ENCODE measurements at places on chromosomes 11 and 22.
A peak's percentile ranks its signal among the peaks of the same experiment; 100 is the strongest.

DNA sequence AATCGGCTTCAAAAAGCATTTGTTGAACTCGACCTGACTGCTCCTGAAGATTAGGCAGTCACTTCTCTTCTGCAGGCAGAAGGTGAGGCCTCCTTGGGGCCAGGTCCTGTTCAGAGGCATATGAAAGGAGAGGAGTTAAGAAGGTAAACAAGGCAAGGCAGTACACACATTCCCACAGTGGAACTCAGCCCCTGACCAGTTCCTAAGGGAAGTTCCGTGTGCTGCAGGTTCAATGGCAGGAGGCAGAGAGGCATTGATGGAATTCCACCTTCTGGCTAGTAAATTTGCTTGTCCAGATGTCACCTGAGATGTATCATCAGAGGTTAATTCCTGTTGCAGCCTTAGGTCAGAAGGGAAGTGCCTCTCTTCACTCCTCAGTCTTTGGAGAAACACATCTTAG is 337.0 kb upstream of the MTNR1B start:
- no peak for DNase-seq

- peak; percentile 79 for DNase-seq
These were observed 47.2 kb upstream of the ADA2 start for GRCh38 chr22:17266251-17266971.

- peak; percentile 78 for DNase-seq
These were observed 18.3 kb downstream of the PRSS23 start for GRCh38 chr11:86818462-86819192.

- no peak for DNase-seq
These were observed 5.9 kb downstream of the TSSC4 start for GRCh38 chr11:2406451-2406850.

- no peak for DNase-seq
These were observed 42.4 kb upstream of the WEE1 start for GRCh38 chr11:9530901-9531625.

DNA sequence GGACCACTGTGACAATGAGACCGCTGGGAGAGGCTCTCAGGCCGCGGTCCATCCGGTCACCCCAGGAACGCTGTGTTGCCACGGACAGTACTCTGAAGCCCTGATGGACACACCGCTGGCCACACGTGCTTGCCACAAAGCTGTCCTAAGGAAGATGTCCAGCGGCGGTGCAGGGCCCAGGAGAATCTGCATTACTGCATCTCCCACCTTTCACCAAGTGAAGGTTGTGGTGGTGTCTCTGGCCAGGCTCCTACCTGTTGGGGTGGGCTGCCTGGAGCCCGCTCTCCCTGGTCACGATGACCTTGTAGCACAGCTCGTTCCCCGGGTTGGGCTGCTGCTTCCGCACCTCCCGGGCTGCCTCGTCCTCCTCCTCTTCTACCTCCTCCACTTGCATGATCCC is 4.2 kb downstream of the TTLL12 start:
- no peak for DNase-seq

- no peak for DNase-seq
These were observed at the start of gene OR4C6 for GRCh38 chr11:55661901-55662300. Gene OR4C6, plus strand, starts transcription at chr11:55662201. Its CDS starts 2,966 bp downstream, at chr11:55665167.

- no peak for DNase-seq
These were observed 40.6 kb downstream of the RBFOX2 start for GRCh38 chr22:35988030-35988429.

DNA sequence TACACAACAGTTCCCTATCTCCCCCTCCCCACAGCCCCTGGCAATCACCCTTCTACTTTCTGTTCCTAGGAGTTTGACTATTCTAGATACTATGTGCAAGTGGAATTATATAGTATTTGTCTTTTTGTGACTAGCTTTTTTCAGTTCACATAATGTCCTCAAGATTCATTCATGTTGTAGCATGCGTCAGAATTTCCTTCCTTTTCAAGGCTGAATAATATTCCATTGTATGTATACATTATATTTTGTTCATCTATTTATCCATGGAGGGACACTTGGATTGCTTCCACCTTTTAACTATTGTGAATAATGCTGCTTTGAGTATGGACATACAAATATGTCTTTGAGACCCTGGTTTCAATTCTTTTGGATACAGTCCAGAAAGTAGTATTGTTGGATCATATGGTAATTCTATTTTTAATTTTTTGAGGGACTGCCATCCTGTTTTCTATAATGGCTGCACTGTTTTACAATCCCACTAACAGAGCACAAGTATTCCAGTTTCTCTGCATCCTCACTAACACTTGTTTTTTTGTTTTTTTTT is 128.8 kb downstream of the ARHGAP42 start:
- no peak for DNase-seq

DNA sequence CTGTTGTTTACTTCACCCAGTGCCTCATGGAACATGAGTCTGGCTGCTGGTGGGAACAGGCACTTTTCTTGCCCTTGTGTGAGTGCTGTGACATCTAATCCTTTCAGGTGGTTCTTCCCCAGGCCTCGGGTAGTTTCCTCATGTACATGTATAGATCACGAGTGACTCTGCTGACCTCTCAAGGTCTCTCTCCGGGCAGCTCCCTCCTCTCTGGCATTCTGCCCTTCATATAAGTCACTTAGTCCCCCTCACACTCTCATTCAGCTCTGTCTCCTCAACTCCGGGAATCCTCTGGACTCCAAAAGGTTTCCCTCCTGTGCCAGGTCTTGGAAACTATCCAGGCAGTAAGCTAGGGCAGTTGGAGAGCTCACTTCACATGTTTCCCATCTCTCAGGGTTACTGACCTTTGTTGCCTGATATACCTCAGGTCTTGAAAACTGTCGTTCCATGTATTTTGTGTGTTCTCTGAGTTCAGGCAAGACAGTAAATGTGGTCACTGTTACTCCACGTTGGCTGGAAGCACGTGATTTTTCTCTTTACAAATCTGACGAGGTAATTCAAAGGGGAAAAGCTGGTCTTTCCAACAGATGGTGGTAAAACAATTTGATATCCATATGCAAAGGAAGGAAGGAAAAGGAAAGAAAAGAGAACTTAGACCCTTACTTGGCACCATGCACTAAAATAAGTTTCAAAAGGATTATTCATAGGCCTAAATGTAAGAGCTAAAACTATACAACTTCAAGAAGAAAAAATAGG is 40.5 kb upstream of the PITPNB start:
- no peak for DNase-seq

GRCh38 chr11:70650075-70650909 is 252.0 kb downstream of the CTTN start:
- DNase-seq, result peak; percentile 41

DNA sequence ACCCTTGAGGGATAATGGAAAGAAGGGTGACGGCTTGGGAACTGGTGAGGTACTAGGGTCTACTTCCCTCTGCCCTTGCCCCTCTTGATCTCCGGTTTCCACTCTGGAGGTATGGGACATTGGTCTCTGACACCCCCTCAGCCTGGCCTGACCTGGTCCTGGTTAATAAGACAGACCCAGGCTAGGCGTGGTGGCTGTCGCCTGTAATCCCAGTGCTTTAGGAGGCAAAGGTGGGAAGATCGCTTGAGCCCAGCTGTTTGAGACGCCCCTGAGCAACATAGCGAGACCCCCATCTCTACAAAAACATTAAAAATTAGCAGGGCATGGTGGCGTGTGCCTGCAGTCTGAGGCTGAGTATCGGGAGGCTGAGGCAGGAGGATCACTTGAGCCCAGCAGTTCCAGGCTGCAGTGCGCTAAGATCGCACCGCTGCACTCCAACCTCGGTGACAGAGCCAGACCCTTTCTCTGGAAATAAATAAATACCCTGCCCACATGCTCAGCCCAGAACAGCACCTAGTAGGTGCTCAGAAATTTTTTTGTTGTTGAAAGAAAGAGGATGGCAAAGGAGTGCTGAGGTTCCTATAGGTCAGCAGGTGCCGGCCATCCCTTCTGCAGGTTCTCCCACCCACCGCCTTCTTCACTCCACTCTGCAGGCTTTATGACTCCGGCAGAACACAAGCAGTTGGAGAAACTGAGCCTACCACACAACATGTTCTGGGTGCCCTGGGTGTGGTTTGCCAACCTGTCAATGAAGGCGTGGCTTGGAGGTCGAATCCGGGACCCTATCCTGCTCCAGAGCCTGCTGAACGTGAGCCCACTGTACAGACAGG is 6.3 kb downstream of the BEST1 start:
- DNase-seq, result no peak

- DNase-seq, result no peak
These were observed 60.2 kb downstream of the PDE2A start for GRCh38 chr11:72613977-72614376.

- no peak for DNase-seq
These were observed 4.5 kb downstream of the INPP5J start for GRCh38 chr22:31127181-31127772.

DNA sequence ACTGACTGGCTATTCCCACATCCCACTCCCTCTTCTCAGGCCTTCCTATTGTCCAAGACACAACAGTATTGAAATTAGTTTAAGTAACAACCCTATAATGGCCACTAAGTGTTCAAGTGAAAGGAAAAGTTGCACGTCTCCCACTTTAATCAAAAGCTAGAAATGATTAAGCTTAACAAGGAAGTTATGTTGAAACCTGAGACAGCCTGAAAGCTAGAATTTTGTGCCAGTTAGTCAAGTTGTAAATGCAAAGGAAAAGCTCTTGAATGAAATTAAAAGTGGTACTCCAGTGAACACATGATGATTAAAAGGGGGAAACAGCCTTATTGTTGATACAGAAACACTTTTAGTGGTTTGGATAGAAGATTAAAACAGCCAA is 332.7 kb downstream of the CASP12 start:
- no peak for DNase-seq
